ENCODE measurements at places on chromosomes 13 and 19. TPM values are rescaled to one million over a fixed set of nuclear protein-coding genes. Genes with fewer than 3 reads are reported as not detected.
A peak's percentile ranks its signal among the peaks of the same experiment; 100 is the strongest.

- H3K4me3 ChIP-seq, result no peak overlapping the region
- no peak for DNase-seq
- H3K27ac ChIP-seq, result no peak overlapping the region
Observed at GRCh38 chr19:55935206-55935605, 3.1 kb upstream of the NLRP13 start.

DNA sequence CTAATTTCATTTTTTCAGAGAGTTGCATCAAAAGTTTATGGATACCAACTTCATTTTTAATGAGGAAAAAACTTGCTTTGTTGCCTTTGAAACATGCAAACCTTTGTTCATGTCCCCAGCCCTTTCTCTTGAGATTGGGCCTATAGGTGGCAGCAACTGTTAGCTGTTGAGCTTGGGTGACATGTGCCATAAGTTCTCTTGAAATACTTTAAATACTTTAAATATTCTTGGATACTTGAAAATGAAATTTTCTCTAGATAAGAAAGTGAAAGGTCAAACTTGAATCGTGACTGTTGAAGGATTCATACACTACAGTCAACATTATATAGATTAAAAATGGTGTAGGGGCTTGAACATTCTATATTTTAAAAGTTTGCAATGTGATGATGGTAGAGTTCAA lies 294.9 kb downstream of the NDFIP2 start:
- no peaks in the 10 kb centered on the region for H3K36me3 ChIP-seq
- DNase-seq, result peak; percentile 73
- no peak overlapping the region for H3K27ac ChIP-seq
- H3K4me1 ChIP-seq, result no peaks in the 10 kb centered on the region
- no peak overlapping the region for H3K4me3 ChIP-seq
- no peaks in the 10 kb centered on the region for H3K27me3 ChIP-seq

GRCh38 chr19:38229585-38230073 lies 5.6 kb upstream of the DPF1 start:
- no peak overlapping the region for H3K27ac ChIP-seq
- H3K36me3 ChIP-seq, result no peaks in the 10 kb centered on the region
- peak overlapping the region; percentile 84 for H3K4me3 ChIP-seq

DNA sequence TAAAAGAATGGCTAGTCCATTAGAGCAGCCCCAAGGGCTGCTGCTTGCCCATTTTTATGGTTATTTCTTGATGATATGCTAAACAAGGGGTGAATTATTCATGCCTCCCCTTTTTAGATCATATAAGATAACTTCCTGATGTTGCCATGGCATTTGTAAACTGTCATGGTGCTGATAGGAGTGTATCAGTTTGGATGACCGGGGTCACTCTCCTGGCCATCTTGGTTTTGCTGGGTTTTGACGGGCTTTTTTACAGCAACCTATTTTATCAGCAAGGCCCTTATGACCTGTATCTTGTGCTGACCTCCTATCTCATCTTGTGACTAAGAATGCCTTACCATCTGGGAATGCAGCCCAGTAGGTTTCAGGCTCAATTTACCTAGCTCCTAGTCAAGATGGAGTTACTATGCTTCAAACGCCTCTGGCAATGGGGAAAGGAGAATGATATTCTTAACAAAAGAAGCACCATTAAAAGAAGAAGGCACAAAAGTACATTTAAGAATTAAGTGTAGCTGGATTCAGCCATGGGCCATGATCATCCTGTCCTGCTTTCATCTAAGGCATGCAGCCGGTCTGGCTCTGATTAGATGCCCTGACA lies 1156.0 kb downstream of the PCDH9 start:
- H3K27ac ChIP-seq, result no peak overlapping the region
- no peaks in the 10 kb centered on the region for H3K27me3 ChIP-seq
- DNase-seq, result no peak
- H3K4me3 ChIP-seq, result no peak overlapping the region
- H3K36me3 ChIP-seq, result no peaks in the 10 kb centered on the region
- no peaks in the 10 kb centered on the region for H3K4me1 ChIP-seq

- no peaks in the 10 kb centered on the region for H3K27me3 ChIP-seq
- no peak for DNase-seq
- no peak overlapping the region for H3K4me3 ChIP-seq
- H3K4me1 ChIP-seq, result no peaks in the 10 kb centered on the region
Observed at GRCh38 chr13:94270556-94270955, 208.9 kb downstream of the DCT start.

GRCh38 chr13:72527333-72527732 lies 200.1 kb downstream of the MZT1 start:
- no peak overlapping the region for H3K4me3 ChIP-seq
- DNase-seq, result no peak
- H3K27ac ChIP-seq, result no peak overlapping the region
- H3K36me3 ChIP-seq, result no peaks in the 10 kb centered on the region

DNA sequence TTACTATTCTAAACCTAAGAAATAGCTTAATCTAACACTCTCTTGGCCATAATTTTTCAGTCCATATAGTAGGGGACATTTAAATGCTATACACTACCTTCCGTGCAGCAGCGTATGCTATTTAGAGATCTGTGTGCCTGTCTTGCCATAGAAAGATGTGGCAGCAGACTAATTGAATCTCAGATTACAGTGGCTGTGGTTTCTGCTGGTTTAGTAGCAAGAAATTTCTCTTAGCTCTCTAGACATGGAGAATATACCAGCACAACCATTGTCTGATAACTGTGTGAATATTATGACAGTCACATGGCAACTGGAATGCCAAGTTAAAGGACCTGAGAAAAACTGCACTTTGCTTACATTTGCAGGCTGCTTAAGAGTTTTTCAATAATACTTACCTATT lies 672.4 kb upstream of the MIR17HG start:
- no peak for DNase-seq
- no peaks in the 10 kb centered on the region for H3K27me3 ChIP-seq
- no peaks in the 10 kb centered on the region for H3K4me1 ChIP-seq
- H3K36me3 ChIP-seq, result no peaks in the 10 kb centered on the region

- no peaks in the 10 kb centered on the region for H3K36me3 ChIP-seq
- H3K27ac ChIP-seq, result 0 out of 2 replicates have a peak overlapping the region, but pooled peaks have one; percentile 55
- peak overlapping the region; percentile 53 for H3K4me3 ChIP-seq
Observed at GRCh38 chr19:55585658-55586339, 5.2 kb upstream of the ZNF579 start.

- no peak overlapping the region for H3K27ac ChIP-seq
- H3K4me1 ChIP-seq, result peaks cover 5% of the 10 kb centered on the region
- no peaks in the 10 kb centered on the region for H3K27me3 ChIP-seq
- no peaks in the 10 kb centered on the region for H3K36me3 ChIP-seq
- H3K4me3 ChIP-seq, result no peak overlapping the region
Observed at GRCh38 chr19:2087621-2088100, 8.5 kb downstream of the MOB3A start.

DNA sequence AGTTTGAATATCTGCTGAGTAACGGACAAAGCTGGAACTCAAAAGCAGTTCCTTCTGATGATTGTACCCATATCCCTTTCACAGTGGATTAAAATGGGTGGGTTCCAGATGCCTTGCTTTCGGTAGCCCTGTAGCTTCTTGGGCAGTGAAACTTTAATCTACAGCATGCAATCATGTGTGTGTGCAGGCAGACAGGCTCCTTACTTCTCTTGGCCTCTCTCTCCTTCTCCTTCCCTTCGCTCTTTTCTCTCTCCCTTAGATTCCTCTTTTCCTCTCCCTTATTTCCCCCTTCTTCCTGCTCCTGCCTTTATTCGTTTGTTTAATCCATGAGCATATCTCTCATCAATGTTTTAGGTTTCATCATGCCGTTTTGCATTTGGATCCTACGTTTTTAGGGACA lies 8.1 kb downstream of the DGKH start:
- DNase-seq, result no peak
- no peaks in the 10 kb centered on the region for H3K36me3 ChIP-seq
- no peaks in the 10 kb centered on the region for H3K27me3 ChIP-seq
- no peaks in the 10 kb centered on the region for H3K4me1 ChIP-seq

Gene TNFSF11
- total RNA-seq, result 9.9 TPM

Gene TBXA2R
- 0.82 TPM for total RNA-seq

Gene DLL3
- total RNA-seq, result 15.6 TPM

Gene CGB2
- total RNA-seq, result not detected

Gene IZUMO2
- total RNA-seq, result not detected

Measured in GM23338 (cell line).